ENCODE measurements at places on chromosomes 3 and 15.

- no peak for DNase-seq
Measured at GRCh38 chr3:23959135-23959900, 14.2 kb downstream of the NR1D2 start.

- DNase-seq = peak; percentile 97
Measured at GRCh38 chr15:70097321-70098152, at the start of gene TLE3. TSS of gene TLE3 (minus strand) at chr15:70097917. CDS start at chr15:70096798, 1,119 bp downstream.

- DNase-seq = peak; percentile 46
Measured at GRCh38 chr3:13346481-13347389, 73.4 kb downstream of the NUP210 start.

DNA sequence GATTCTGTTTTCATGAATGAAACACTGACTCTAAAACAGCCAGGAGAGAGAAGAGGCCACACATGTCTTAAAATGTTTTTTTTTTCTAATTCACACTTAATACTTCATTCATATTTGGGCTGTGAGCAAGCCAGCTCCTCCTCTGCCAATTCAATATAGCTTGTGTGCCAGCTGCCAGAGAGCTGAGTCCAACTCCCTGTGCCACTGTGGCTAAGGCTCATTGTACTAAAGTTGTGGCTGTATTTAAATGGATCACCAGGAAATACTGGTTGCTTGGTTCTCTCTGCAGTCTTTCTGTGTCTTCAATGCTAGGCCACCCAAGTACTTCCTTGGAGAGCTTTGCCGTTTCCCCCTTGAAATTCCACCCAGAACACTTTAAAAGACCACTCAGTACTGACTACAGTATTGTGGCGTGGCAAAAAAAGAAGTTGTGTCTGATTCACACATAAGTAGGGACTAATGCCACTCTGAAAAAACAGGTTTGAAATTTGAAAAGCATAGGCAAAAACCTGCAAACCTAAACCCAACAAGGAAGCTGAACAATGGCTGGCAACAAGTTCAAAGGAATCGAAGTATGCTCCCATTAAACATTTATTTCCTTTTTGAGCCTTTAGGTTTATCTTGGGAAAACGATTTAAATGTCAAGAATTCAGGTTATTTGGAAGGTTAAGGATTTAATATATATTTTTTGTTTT is 524.7 kb downstream of the DIPK2A start:
- no peak for DNase-seq

DNA sequence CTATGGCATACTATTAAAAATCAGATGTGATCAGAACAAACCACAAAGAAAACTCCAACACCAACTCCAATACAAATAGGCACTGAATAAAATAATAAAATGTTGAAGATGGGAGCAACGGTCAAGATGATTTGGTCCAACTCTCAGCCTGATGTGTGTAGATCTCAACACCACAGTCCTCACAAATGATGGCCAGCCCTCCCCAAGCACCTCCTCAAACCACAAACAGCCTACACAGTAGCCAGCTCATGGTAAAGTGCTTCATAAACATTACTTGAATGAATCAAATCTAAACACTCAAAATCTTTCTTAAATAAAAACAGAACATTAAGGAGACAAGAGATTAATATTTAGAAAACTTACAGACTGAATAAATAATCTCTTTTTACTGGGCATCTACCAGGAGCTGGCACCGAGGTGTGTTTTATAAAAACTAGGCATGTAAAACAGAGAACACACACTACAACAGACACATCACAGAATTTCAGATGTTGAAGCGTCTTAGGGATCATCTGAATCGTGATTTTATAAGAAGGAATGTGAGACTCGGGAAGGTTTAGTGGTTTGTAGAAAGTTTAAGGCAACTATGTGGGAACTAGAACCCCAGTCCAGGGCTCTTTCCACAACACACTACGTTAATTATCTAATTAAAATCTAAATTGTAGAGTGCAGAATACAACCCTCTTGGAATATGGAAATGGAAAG is 102.4 kb downstream of the MYLK start:
- no peak for DNase-seq

GRCh38 chr3:178802259-178802658 is 266.0 kb downstream of the KCNMB2 start:
- no peak for DNase-seq

DNA sequence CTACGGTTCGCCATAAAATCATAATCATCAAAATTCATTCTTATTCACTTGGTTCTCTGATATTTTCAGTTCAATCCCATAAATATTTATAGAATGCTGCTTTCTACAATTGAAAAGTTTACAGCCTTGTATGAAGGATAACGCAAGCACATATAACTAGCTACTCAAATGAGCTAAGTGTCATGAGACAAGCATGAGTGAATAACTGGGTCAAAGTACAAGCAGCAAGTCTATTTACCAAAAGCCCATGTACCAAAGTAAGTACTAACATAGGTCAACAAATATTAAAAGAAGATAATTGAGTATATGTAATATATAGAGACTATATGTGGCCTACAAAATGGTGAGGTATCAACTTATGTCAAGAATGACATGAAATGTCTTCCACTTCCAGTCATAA is 596.6 kb downstream of the GBE1 start:
- no peak for DNase-seq

- no peak for DNase-seq
Measured at GRCh38 chr3:18870642-18871041, 277.7 kb upstream of the KCNH8 start.

DNA sequence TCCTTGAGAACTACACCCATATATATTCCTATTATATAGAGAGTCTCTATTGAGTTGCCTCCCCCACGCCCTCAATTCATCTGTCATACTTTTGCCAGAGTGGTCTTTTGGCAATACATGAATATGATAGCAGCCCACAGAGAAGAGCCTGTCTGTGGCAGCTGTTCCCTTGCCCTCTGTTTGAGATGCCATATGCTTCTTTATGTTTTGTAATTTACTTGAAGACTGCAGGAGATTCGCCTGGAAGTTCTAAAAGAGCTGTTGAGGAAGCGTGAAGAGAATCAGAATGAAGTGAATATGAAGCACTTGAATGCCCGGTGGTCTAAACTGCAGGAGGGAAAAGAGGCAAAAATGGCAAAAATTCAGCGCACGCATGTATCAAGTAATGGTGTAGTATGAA is 27.2 kb downstream of the CFAP91 start:
- no peak for DNase-seq

DNA sequence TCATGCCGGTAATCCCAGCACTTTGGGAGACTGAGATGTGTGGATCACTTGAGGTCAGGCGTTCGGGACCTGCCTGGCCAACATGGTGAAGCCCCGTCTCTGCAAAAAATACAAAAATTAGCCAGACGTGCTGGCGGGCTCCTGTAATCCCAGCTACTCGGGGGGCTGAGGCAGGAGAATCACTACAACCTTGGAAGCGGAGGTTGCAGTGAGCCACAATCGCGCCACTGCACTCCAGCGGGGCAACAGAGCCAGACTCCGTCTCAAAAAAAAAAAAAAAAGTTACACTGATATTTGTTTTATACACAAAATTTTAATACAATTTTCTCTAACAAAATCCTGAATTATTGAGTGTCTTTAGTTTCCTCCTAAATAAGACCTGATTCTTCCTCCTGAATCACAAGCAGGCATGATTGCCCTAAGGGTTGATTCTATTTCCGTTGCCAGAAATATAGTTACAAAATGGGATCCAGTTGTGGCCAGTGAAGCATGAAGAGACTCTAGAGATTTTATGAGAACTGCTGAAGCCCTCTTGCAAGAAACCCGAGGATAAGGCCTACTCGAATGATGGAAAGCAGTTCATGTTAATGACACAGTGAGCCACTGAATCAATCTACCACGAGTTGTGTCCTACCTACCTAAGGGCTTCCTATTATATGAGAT is 9.6 kb upstream of the SMARCC1 start:
- no peak for DNase-seq

DNA sequence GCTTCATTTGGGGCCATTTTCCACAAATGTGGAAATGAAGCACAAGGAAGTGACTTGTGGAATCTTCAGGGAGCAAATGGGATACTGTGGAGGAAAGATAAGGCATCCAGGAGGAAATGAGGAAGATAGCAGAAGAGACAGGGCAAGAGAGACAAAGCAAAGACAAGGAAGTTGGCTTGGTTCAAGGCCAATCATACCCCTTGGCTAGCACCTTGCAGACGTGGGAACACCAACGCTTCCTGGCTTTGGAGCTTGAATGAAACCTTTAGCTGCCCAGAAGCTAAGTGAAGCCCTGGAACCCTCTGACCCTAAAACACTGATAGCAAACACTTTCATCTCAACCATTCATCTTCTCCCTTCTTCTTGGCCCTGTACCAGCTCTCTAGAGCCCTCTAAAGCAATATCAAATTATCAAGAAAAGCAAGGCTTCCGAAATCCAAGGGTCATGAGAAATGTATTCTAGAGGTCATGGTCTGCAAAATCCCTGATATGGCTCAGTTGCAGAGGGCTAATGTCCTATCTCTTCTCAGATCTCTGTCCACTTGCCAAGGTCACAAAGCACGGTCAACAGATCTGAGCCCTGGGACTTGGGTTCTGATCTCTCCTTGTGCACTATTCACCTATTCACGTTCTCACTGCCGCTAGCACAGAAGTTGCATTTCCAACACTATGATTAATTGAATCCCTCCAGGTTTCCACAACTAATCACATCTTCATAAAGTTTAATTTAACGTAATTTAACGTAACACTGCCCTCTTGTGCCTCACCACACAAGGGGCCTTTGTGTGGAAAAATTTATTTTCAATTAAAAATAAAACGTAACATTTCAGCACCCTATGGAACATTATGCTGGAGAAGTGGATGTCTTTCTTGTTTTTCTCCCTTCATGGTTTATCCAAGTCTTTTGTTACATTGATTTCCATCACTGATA is 557.6 kb upstream of the ADAMTS9 start:
- DNase-seq = no peak

- DNase-seq = no peak
Measured at GRCh38 chr15:69820819-69821218, 276.9 kb downstream of the TLE3 start.

DNA sequence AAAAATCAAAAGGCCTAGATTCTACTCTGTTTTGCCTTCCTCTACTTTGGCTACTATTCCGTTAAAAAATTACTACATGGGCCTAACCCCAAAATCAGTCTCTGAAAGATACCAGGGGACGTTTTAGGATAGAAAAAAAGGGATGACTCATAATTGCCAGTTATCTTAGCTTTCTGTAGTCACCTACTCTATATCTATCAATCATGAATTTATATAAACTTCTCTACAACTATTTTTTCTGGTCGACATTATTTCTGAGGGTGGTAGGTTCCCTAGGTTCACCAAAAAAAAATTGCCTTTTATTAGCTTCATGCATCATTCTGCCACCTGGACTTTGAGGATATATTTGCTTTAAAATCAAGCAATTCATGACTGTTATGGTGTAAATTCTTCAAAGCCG is 36.5 kb downstream of the RAF1 start:
- DNase-seq = no peak

GRCh38 chr15:32682569-32682968 is 35.2 kb upstream of the GREM1 start:
- no peak for DNase-seq

GRCh38 chr15:78570710-78571109 is 5.4 kb downstream of the CHRNA5 start:
- no peak for DNase-seq

DNA sequence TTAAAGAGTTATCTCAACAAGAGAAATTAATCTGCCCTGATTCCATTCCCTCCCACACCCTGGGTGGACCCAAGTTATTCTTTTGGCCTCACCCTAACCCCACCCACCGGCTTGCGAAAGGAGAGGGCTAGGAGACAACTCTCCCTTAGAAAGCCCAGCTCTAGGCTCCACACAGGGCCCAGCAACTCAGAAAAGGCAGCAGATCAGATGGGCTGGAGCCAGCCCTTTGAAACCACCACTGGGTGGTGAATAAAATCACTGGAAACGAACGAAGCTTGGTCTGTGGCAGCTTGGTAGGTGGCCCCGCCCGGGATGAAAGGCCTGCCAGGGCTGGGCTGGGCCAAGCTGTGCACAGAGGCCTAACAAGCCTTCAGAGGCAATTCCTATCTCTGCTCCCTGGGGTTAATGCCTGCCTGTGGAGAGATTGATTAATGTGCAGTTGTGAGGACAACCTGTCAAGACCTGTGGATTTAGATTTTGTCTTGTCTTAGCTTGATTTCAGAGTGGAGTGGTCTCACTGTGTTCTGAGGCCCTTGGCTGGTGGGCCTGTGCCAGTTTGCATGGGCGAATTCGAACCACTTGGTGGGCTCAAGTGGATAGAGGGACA is 38.8 kb downstream of the BHLHE40 start:
- DNase-seq = no peak

DNA sequence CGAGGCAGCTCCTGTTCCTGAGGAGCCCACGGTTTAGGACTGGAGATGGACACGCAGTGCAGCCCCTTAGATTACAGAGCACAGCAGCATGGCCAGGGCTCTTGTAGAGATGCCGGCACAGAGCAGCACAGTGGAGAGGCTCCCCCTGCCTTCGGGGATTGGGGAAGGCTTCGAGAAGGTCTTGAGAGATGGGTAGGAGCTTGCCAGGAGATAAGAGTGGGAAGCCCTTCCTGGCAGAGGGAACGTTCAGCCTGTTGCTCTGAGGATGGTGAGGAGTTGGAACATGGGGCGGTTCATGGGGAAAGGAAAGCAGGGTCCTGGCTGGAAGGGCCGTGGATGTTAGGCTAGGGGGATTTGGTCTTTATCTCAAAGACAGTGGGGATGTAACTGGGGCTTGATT is 10.0 kb downstream of the EPB42 start:
- no peak for DNase-seq

DNA sequence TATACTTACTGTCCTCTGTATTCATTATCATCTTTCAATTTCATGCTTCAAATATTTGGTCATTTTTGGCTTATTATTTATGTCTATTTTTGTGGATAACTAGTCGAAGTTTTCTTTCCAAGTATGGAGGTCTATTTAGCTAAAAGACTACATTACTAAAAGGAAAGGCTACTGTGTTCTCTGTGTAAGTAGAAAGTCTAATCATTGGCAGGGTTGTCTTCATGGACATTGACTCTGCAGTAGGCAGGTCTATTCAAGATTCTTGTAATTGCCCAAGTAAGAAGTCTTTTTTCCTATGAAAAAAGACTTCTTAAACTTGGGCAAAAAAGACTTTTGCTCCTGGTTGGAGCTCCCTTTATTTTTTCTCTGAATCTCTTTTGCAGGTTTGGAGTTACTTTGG is 368.6 kb upstream of the GRM7 start:
- DNase-seq = no peak

GRCh38 chr15:73677146-73677607 is 7.0 kb upstream of the CD276 start:
- no peak for DNase-seq

DNA sequence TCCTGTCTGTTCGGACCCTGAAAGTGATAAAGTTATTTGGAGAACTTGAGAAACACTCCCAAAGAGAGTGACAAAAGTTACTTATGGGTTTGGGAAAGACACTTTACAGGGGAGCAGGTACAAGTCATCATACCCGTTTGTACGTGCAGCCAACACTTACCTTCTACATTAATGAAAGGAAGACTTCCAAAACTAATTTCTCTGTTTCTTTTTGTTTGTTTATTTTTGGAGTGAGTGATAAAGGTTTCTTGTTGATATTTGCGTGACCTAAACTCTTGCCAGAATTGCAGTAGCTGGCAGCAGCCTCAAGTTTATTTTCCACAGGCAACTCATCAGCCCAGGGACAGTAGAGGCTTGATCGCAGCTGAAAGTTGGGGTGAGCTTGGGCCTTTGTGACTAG is 8.4 kb downstream of the ABHD2 start:
- DNase-seq = no peak

- no peak for DNase-seq
Measured at GRCh38 chr3:53680028-53680427, 166.2 kb downstream of the CHDH start.
